Stimulated activated CD4-positive, alpha-beta T cell treated with anti-CD3 and anti-CD28 coated beads, Interleukin-15, amount 100 ng/mL, for 48 hours (primary cell): ENCODE measurements at places on chromosomes 4 and X.

DNA sequence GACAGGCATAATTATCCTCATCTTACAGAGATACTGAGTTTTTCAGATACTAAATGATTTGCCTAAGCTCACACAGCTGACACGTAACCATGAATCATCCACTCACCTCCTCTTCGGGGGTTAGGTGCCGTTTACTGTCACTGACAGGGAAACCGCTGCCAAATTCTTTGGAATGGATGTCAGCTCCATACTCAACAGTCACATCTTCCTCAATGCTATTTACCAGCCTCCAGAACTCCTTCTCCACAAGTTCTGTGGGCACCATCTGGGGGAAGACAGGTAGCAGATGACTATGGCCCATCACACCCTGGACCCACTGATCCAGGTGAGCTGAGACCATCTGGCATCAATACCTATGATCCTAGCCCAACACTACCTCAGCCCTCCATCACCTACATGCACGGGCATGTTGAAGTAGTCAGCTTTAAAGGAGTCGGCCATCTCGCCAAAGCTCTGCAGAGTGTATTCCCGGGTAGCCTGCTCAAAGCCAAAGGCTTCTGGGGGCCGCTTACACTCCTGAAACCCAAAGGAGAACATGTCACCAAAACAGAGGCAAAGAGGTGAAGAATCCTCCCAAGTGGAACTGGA, 13.5 kb downstream of the KDM5C start:
- no peak for DNase-seq

DNA sequence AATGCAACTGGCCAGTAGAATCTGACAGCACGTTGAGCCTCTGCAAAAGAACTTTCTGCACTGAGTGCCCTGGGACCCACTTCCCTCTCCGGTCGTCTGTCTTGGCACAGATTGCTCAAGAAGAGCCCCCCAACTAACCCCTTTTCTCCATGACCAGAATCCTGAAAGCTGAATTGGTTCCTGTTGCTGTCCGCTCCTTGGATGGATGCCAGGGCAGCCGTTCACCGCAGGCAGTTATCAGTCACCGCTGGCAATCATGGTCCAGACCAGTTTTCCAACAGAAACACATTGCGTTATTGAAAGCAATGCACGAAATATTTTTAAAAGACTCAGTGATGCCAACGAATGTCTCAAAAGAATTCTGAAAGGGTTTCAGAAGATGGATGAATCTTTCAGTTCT, 733.7 kb upstream of the FRG1 start:
- no peak for DNase-seq

- no peak for DNase-seq
Measured at GRCh38 chr4:88600176-88600838, 8.0 kb downstream of the HERC3 start.

DNA sequence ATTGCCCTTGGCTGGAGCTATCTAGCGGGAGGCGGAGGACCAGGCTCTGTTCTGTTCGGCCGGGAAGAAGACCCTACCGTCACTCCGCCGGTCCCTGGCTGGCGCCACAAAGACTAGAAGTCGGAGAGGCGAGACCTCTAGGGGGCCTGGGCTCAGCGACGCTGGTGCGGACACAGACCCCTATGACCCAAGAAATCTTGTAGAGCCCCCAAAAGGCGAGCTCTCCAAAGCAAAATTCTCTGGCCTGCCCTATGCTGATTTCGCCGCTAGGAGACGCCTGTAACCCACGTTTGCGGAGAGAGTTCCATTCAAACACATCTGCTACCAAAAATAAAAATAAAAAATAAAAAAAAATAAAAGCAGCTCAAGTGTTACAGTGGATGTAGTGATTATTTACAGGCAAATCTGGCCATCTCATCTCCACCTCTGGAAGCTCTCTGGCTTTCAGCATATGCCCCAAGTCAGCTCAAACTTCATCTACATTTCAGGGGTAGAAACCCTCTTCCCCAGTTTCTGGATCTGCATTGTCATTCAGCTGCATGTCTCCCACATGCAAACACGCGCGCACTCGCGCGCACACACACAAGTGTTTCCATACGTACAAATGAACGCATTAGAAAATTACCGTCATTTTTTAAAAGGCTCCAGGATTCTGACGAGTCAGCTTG, 2.4 kb upstream of the PCDH10 start:
- DNase-seq: no peak

GRCh38 chr4:45155081-45155777, 428.9 kb upstream of the GNPDA2 start:
- no peak for DNase-seq

GRCh38 chrX:68896581-68896980, 67.8 kb downstream of the EFNB1 start:
- no peak for DNase-seq

- no peak for DNase-seq
Measured at GRCh38 chrX:39308126-39308525, 506.9 kb downstream of the MID1IP1 start.

DNA sequence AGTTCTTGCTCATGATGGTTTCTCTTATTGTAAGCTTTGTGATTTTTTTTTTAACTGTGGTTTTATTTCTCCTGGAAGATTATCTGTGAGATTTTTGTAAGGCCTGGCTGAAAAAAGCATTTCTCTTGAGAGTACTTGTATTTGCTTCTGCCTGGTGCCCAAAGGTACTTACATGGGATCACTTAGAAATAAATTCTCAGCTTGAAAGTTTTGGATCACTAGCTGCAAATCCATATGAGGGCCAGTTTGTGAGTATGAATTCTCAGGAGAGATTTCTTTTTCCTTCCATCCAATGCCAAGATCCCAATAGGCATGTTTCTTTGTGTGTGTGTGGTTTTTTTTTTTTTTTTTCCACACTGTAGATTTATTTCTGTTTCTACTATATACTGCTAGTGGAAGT, 1884.7 kb upstream of the PCDH7 start:
- no peak for DNase-seq

- DNase-seq: no peak
Measured at GRCh38 chrX:43676971-43677572, 21.0 kb downstream of the MAOA start.
